Effector memory CD8-positive, alpha-beta T cell (primary cell): ENCODE measurements at places on chromosomes 12 and 14.

GRCh38 chr14:62505045-62505444 lies 540.2 kb downstream of the KCNH5 start:
- H3K4me1 ChIP-seq, result no peaks in the 10 kb centered on the region
- H3K27ac ChIP-seq, result no peak overlapping the region
- no peak overlapping the region for H3K4me3 ChIP-seq

GRCh38 chr12:13373131-13373530 lies 176.6 kb downstream of the EMP1 start:
- no peak for DNase-seq
- no peaks in the 10 kb centered on the region for H3K36me3 ChIP-seq
- H3K27me3 ChIP-seq, result peaks cover 28% of the 10 kb centered on the region
- H3K4me1 ChIP-seq, result no peaks in the 10 kb centered on the region
- no peak overlapping the region for H3K27ac ChIP-seq

- no peak overlapping the region for H3K4me3 ChIP-seq
- no peaks in the 10 kb centered on the region for H3K36me3 ChIP-seq
- no peak for DNase-seq
- H3K27ac ChIP-seq, result no peak overlapping the region
Observed at GRCh38 chr12:89965993-89966392, 257.4 kb upstream of the ATP2B1 start.

- H3K4me3 ChIP-seq, result no peak overlapping the region
- peaks cover 5% of the 10 kb centered on the region for H3K4me1 ChIP-seq
- H3K36me3 ChIP-seq, result peaks cover 56% of the 10 kb centered on the region
- no peak overlapping the region for H3K27ac ChIP-seq
- H3K27me3 ChIP-seq, result no peaks in the 10 kb centered on the region
Observed at GRCh38 chr12:131740626-131741025, 29.7 kb downstream of the SFSWAP start.

DNA sequence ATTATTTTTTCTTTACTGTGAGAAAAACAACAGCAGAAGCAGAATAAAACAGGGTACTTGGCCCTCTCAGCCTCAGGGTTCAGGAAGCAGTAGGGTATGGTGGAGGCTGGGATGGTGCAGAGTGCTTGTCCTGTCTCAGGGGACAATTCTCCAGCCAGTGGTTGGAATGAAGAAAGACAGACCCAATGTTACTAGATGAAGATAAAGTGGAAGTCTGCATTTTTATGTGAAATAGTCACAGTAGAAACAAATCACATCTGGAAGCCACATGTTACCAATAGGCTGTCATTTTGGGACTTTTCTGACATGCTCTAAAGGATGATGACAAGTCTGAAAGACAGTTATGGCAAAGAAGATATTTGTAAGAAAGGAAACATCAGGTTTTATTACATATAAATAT lies 32.3 kb downstream of the PROX2 start:
- no peak overlapping the region for H3K4me3 ChIP-seq
- H3K36me3 ChIP-seq, result no peaks in the 10 kb centered on the region
- no peaks in the 10 kb centered on the region for H3K27me3 ChIP-seq
- peak overlapping the region; percentile 12 for H3K27ac ChIP-seq
- peaks cover 13% of the 10 kb centered on the region for H3K4me1 ChIP-seq

GRCh38 chr12:7128681-7129286 lies at the start of gene RBP5:
Gene RBP5 (minus strand): TSS chr12:7128889. CDS start chr12:7128775, 114 bp downstream.
- peaks cover 29% of the 10 kb centered on the region for H3K4me1 ChIP-seq
- H3K4me3 ChIP-seq, result peak within 1 kb of the TSS; percentile 99
- H3K27ac ChIP-seq, result peak within 1 kb of the TSS; percentile 95

DNA sequence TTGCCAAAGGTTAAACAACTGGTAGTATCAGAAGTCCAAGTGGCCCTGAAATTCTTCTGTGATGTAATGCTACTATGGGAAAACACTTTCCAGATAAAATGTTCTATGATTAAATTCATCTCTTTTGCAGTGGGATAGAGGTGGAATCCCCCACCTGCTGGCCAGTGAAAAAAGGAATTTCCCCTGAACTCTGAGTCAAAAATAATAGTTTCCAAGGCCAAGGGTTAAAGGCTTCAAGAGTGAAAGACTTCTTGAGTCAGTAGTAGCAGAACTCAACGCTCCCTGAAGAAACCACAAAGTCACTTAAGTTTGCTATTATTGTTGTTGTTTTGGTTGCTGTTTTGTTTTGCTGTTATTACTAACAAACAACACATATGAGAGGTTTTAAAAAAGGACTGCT lies 330.8 kb downstream of the SOX5 start:
- DNase-seq, result no peak
- H3K27me3 ChIP-seq, result no peaks in the 10 kb centered on the region
- H3K36me3 ChIP-seq, result no peaks in the 10 kb centered on the region
- H3K27ac ChIP-seq, result no peak overlapping the region
- no peaks in the 10 kb centered on the region for H3K4me1 ChIP-seq

DNA sequence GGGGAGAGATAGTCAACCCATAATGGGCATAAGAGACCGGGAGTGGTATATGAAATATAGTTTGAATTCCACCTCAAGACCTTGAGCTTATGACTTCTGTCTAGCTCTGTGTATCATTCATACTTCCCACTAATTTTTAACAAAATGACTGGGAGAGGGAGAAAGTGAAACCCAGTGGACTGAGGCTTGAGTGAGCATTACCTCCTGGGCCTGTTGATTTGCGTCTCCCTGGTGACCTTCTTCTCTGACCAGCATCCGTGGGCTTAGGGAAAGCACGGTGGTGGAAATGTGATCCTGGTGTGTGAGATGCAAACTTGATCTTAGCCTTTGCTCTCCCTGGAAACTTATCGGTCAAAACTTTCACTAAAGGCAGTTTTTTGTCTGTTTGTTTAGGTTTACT lies 207.9 kb upstream of the BCL2L14 start:
- H3K4me1 ChIP-seq, result peaks cover 10% of the 10 kb centered on the region
- DNase-seq, result no peak
- H3K27ac ChIP-seq, result no peak overlapping the region
- peaks cover 9% of the 10 kb centered on the region for H3K36me3 ChIP-seq
- no peak overlapping the region for H3K4me3 ChIP-seq
- no peaks in the 10 kb centered on the region for H3K27me3 ChIP-seq

DNA sequence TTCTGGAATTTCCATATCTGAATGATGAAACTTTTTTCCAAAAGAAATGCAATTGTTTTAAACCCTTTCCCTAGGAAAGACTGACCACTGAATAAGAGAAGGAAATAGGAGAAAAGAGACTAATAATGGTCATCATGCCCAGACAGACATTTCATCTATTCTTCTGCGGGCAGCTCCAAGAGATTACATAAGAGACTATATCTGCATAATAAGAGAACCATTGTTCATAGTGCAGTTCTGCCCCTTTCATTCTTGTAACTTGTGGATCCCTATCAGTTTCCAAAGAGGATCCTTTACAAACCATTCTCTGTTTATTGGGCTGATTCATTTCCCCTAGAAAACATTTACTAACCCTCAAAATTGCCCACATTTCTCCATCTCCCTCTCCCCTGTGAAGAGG lies 197.8 kb downstream of the FSCB start:
- H3K4me1 ChIP-seq, result no peaks in the 10 kb centered on the region
- H3K27ac ChIP-seq, result no peak overlapping the region
- H3K27me3 ChIP-seq, result no peaks in the 10 kb centered on the region
- no peak overlapping the region for H3K4me3 ChIP-seq

DNA sequence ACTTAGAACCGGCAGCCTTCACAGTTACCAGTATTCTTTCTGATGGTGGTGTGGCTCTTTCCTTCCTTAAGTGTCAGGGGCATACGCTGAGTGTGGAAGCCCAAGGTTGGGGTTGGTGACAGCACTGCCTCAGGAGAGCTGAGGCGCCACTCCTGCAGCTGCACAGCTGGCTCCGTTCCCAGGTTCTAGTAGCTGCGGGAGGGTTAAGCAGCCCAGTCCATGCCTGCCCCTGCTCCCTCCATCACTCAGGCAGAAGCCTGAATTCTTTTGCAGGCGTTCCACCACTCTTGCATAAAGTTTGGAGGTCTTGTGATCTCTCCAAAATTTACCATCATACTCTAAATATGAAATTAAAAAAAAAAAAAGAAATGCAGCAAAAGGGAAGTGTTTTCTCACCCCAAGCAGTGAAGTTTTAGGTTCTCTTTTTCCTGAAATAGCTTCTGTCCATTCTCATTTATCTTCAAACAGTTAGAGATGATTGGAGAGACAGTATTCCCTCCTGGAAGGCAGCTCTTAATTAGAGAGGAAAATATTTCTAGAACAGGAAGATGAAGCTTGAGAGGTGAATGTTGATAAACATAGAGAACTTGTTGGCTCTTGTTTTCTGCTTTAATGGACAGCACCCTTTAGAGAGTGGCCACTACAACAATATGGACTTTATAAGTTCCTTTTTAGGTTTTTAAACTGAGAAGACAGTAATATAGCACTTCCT lies 136.1 kb downstream of the FGD4 start:
- H3K4me1 ChIP-seq, result peaks cover 4% of the 10 kb centered on the region
- H3K36me3 ChIP-seq, result no peaks in the 10 kb centered on the region
- peaks cover 26% of the 10 kb centered on the region for H3K27me3 ChIP-seq
- DNase-seq, result no peak
- no peak overlapping the region for H3K27ac ChIP-seq

- no peaks in the 10 kb centered on the region for H3K36me3 ChIP-seq
- H3K4me1 ChIP-seq, result no peaks in the 10 kb centered on the region
- H3K4me3 ChIP-seq, result no peak overlapping the region
- H3K27me3 ChIP-seq, result peaks cover 13% of the 10 kb centered on the region
Observed at GRCh38 chr12:130076752-130077151, 85.5 kb upstream of the FZD10 start.

DNA sequence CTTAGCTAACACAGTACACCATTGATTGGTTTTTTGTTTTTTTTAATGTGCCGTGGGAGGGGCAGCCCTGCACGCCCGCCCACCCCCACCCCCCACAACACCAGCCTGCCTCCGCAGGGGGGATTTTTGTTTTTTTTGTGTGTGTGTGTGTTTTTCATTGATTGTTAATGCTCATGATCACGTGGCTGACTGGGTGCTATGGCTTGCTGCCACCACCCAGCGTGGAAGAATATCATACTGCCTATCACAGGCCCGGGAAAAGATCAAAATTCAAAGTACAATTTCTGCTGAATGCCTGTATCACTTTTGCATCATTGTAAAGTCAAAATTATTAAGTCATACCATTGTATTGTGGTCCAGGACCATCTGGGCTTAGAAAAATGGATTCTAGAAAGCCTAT lies 8.3 kb downstream of the RESF1 start:
- DNase-seq, result no peak
- H3K27me3 ChIP-seq, result no peaks in the 10 kb centered on the region
- peak overlapping the region; percentile 92 for H3K27ac ChIP-seq
- peak overlapping the region; percentile 97 for H3K4me3 ChIP-seq
